Amniotic epithelial cell (primary cell): ENCODE measurements at places on chromosomes 12 and 14.

GRCh38 chr12:1795221-1795784 is 25.1 kb upstream of the LRTM2 start:
- DNase-seq = no peak

- peak; percentile 9 for DNase-seq
Measured at GRCh38 chr14:70514168-70515069, 20.4 kb downstream of the ADAM20 start.

DNA sequence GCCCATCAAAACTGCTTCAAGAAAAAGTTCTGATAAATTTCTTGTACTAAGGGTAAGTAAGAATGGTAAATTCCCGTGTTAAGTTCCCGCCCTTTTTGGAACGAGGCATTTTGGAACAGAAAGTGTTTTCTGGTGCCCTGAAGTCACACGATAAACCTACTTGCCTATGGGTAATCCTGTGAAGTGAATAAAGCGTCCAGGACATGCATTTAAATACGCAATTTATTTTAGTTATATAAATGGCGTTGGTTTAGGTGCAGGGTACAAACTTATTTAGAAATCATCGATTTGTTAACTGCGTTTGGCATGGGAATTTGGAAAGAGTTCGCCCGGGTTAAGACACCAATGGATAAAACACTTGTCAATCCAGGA is 715 bp upstream of the RAP1B start:
- no peak for DNase-seq

DNA sequence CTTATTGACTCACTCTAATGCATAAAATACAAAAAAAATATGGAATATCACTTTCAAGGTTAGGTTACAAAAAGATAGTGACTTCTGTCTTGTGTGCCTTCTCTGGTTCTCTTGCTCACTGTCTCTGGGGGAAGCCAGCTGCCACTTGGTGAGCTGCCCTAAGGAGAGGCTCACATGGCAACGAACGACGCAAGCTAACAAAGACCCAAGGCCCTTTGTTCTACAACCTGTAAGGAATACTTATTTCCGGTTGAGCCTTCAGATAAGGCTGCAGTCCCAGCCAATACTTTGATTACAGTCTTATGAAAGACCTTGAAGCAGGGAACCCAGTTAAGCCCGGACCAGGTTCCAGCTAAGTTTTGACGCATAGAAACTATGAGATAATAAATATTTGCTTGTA is 242.4 kb upstream of the TBX3 start:
- DNase-seq = no peak

DNA sequence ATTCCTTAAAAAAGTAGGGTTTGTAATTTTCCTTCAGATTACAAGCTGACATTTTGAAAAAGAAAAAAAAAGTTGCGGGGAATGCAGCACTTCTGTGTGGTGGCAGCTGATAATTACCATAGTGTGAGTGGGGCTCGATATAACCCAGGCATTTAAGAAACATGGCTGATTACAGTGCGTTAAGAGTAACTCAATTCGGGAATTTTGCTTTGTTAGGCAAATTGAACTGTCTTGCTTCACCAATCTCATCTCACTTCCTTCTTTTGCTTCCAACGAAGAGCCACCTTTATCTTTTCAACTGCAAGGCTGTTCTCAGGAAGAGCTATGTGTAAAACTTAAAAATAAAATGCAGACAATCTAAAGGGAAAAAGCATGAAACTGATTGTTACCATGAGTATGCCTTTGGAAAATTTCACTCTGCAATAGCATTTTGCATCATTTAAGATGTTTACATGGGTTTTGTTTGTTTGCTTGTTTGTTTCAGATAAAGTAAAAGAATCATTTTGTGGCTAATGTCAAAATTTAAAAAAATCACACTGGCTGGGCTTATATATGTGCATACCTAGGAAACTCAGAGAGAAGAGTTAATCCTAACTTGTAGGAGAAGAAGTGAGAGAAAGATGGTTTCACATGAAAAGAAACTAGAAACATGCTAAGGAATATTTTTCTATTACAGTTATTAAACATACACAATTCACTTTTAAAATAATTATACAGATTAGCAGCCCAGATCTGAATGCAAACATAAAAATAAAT is 295.9 kb upstream of the ATP2B1 start:
- no peak for DNase-seq

DNA sequence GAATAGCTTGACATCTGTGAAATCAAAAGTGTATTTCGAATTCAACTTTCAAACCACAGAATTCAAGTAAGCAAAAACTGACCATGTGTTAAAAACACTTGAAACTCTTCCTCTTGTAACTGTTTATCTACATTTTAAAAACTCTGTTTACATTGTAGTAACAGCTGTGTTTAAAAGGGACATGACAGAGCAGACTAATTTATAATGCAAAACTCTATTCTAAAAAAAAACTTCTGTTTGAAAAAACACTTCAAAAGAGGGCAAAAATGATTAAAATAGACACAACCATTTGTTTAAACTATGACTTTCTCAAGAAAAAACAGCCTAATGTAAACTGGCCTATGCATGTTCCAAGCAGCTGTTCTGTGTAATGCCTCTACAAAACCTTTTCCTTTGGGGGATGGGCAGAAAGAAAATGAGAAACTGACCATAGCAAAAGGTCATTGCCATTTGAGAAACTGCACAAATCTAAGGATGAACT is 149.1 kb upstream of the HMGA2 start:
- DNase-seq = no peak

GRCh38 chr14:89137526-89138163 is 279.4 kb downstream of the FOXN3 start:
- DNase-seq = peak; percentile 90

DNA sequence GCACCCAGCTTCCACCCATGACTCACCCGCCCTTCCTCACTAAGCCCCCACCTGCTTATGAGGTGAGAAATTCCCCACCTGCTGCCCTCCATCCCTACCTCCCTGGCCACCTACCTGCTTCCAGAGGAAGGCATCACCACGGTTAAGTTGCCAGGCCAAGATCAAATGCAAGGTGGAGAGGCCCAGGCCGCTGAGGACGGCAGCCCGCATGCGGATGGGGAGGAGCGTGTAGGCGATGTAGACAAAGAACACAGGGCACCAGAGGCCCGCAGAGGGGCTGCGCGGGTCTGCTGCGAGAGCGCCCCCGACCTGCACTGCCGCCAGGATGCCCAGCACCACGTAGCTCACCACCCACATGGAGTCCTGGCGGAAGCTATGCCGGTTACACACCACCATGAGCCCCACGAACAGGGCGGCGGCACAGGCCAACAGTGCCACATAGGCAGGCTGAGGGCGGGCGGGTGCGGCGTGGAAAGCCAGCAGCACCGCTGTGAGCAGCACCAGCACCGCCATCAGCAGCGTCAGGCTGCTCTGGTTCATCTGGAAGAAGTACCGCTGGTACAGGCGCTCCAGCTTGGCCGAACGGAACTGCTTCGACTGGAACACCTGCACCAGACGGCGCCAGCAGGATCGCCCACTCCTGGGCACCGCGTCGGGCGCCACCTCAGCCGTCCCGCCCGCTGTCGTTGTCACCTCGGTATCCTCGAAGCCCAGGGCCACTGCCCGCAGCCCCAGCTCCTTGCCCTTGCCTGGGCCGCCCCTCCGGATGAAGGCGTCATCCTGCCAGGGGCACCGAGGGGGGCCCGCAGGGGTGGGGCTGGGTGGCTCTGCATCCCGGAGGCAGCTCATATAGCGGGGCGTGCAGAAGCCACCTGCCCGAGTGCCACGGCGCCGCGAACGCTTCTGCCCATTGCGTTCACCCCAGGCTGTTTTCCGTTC is 6.2 kb downstream of the ADCY6 start:
- no peak for DNase-seq

GRCh38 chr14:47917344-47917954 is 242.0 kb upstream of the MDGA2 start:
- peak; percentile 19 for DNase-seq

DNA sequence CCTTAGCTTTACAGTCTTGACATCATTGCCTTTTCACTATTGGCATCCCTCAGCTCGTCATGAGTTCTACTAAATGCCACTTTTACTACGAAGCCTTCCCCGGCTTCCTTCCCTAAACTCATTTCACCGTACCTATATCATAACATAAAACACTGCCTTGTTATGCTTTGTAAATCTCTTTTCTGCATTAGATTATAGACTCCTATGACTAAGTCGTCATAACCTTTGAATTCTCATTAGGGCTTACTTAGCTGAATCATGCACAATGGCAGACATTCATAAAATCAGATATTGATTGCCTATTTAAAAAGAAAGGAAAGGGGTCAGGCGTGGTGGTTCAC is 21.0 kb downstream of the BTG1 start:
- no peak for DNase-seq

- peak; percentile 75 for DNase-seq
Measured at GRCh38 chr12:53049571-53050318, at the start of gene TNS2. TSS of gene TNS2 (plus strand) at chr12:53050065. CDS start at chr12:53050186, 121 bp downstream.

- no peak for DNase-seq
Measured at GRCh38 chr14:31204593-31205534, 2.7 kb downstream of the HECTD1 start.

- DNase-seq = peak; percentile 94
Measured at GRCh38 chr14:91510171-91511042, at the start of gene PPP4R3A. TSS of gene PPP4R3A (minus strand) at chr14:91510310. CDS start at chr14:91509647, 663 bp downstream.

DNA sequence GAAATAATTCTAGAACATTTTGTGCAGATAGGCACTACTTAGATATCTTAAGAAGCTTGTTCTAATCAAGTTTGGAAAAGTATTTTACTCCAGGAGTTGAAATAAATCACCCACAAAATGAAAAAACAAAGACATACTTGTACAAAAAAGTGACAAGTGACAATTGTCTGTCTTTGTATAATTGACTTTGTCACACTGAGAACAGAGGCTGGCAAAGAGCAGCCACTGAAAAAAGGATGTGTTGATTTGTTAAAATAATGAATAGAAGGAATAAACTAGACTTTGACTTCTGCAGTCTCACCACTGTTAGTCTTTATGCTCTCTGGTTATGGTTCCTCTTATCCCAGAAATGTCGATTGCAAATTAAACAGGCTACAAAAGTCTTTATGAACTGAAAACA is 77.6 kb downstream of the PTPRR start:
- DNase-seq = no peak
